Stimulated activated CD8-positive, alpha-beta memory T cell treated with anti-CD3 and anti-CD28 coated beads, Interleukin-2, amount 100 ng/mL, for 48 hours (primary cell): ENCODE measurements at places on chromosomes 2 and 18.

DNA sequence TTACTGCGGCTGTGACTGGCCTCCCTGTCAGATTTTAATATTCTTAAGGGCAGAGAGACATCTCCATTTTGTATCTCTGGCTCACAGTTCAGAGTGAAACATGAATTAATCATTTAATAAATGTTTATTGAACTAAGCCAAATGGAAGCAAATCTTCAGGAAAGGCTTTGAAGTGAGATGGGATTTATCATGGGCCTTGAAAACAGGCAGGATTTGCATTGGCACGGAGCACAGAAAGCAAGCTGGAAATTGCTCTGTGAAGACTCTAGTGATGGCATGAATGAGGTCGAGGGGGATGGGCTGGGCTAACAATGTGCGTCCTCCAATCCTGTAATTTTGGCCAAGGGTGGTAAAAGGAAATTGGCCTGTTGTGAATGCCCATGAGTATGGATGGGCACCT lies 369.8 kb upstream of the SOX11 start:
- no peak for DNase-seq

- DNase-seq: no peak
These were observed 307.6 kb upstream of the RAB12 start for GRCh38 chr18:8301427-8302172.

- no peak for DNase-seq
These were observed 179.5 kb upstream of the PARD3B start for GRCh38 chr2:204365811-204366210.

DNA sequence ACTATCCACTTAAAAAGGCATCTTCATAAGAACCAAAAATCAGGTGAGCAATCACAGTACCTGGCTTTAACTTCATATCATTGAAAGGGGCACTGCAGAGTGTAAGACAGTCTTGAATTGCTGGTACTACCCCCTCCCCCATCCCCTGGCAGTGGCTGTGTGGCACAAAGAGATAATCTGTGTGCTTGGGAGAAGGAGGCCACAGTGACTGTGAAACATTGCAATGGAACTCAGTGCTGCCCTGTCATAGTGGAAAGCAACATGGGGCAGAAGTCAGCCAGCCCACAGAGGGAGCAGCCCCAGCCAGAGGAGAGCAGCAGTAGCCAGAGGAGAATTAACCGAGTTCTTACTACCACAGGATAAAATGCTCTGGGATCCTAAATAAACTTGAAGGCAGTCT lies 45.3 kb upstream of the UGP2 start:
- no peak for DNase-seq
